ENCODE measurements at places on chromosomes 4 and X. TPM values are rescaled to one million over a fixed set of nuclear protein-coding genes. Genes with fewer than 3 reads are reported as not detected.

DNA sequence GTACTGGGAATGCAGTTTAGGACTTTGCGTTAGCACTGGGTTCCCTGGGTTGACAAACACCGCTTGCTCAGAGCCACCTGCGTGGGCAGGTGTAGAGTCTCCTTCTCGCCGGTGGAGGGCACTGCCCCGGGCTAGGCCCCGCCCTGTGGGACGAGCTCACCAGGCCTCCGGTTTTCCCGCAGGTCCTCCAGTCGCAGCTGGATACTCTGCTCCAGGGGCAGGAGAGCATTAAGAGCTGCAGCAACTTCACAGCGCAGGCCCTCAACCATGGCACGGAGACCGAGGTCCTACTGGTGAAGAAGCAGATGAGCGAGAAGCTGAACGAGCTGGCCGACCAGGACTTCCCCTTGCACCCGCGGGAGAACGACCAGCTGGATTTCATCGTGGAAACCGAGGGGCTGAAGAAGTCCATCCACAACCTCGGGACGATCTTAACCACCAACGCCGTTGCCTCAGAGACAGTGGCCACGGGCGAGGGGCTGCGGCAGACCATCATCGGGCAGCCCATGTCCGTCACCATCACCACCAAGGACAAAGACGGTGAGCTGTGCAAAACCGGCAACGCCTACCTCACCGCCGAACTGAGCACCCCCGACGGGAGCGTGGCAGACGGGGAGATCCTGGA, 49.2 kb upstream of the MND1 start:
- DNase-seq: no peak

GRCh38 chr4:9758641-9759317, 22.7 kb upstream of the DRD5 start:
- DNase-seq: no peak

DNA sequence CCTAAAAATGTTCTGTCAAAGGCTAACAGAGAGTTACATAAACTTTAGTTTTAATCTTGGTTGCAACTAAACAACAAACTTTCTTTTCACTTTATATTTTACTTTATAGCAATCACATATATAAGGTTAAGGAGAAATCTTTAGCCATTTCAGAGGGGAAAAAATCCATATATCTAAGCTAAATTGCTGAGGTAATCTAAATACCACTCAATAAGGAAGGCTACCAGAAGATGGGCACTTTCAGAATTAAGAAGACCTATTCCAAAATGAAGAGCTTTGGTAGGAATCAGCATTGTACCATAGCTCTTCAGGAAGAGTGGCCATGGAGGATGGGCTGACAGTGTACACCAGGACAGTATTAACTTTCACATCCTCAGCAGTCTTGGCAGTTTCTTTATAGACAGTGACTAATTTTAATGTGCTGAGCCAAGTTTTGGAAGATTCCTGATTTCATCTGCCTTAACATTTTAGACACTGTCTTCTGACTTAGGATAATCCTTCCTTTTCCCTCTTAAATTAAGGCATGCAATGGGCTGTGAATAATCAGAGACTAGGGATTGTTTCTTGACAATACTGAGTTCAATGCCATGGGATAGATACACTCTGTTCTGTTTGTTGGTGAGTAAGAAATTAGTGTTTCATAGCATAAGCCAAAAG, 7.1 kb downstream of the FAT4 start:
- no peak for DNase-seq

DNA sequence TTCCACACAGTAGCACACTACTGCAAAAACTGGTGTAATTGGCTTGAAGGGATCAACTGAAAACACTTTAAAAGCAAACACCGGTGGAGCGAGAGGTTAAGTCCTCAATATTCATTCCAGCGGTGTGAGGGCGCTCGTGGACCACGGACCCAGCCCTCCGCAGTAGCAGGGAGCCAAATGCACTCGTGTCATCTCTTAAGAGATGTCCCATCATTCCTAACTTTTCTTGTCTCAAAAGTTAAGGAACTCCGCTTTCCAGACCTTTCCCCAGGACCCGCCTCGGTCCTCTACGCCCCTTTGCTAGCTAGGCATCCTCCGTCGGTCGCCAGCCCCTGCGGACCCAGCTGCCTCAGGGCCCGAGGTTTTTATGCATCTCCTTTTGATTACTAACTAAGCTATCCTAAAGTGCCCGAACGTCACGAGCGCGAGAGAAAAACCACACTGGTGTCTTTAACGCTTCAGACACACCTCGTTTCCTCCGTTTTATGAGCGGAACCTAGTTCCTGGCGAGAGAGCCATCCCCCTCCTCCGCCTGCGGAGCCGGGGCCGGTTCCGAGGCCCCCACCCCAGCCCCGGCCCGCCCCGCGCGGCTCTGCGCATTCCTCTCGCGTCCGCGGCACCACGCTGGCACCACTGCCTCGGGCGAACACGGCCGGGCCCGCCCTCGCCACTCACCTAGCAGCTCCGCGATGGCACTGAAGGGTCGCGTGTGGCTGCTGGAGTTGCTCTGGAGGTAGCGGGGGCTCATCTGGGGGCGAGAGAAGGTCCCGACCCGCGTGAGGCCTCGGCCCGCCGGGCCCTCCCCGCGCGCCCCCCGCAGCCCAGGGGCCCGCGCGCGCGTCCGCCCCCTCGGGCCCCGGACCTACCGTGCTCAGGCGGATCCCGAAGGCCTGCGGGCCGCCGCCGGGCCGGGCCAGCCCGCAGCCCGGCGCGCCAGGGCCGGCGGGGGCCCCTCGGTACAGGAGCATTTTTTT, 723 bp downstream of the MORC4 start:
- DNase-seq: no peak

GRCh38 chr4:137909529-137910309, 332.4 kb downstream of the SLC7A11 start:
- DNase-seq: no peak

CYTL1 gene
- 2.0 TPM for total RNA-seq

SYTL4 gene
- 21.9 TPM for total RNA-seq

IGSF1 gene
- total RNA-seq: 1.2 TPM

All from vagina (tissue), 2 donors.